Fibroblast of pulmonary artery (primary cell): ENCODE measurements at places on chromosomes 1 and 21.

DNA sequence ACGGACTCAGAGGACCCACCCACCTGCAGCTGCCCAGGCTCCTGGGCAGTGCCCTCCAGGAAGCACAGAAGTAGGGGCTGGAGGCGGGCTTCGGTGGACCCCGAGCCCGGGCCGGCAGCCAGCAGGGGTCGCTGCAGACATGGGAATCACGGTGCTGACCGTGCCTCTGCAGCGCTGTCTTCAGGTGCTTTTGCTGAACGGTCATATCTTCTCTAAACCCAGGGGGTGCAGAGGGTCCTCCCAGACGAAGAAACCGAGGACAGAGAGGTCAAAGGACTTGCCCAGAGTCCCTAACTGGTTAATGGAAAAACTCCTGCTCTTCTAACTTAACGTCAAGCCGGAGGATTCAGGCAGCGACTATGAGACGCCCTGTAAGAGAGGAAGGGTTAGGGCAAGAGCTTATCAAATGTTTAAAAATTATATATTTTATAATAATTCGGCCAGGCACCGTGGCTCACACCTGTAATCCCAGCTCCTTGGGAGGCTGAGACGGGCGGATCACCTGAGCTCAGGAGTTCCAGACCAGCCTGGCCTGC, 21.5 kb upstream of the LEFTY2 start:
- peak; percentile 24 for DNase-seq

DNA sequence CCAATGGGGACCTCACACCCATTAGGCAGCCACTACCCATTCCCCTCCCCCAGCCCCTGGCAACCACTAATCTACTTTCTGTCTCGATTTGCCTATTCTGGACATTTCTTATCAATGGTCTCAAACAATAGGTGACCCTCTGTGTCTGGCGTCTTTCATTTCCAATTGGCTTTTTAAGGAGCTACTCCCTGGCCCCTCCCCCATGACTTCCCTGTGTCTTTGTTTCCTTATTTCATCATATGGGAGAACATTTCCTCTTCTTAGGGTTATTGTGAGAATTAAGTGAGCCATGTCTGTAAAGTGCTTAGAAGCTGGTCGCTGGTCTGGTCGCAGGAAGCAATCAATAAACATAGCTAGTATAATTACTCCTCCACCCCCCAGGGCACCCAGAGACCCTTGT, 80.9 kb downstream of the SPSB1 start:
- DNase-seq, result peak; percentile 64

- no peak for DNase-seq
Measured at GRCh38 chr21:31413698-31414097, 69.6 kb upstream of the TIAM1 start.

- no peak for DNase-seq
Measured at GRCh38 chr1:109897259-109897955, 13.2 kb upstream of the CSF1 start.

GRCh38 chr1:186738926-186739325, 58.7 kb upstream of the PTGS2 start:
- DNase-seq, result no peak

DNA sequence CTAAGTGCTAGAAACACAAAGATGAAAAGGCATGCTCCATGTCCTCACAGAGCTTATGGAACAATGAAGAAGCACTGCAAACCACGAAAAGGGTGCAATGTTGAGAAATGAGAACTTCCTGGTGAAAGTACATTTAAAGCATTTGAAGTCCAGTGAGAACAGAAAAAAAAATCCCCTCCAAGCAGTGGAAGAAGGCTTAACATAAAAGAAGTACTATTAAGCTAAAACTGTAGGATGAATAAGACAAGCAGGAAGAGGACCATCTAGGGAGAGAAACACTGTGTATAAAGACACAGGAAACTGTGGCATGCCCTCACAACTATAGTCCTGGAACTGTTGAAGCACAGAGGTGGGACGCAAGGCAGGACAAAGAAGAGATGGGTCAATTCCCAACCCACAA, 10.0 kb downstream of the TP53BP2 start:
- peak; percentile 71 for DNase-seq

- DNase-seq, result peak; percentile 2
Measured at GRCh38 chr1:236204039-236204438, 61.7 kb downstream of the GPR137B start.

DNA sequence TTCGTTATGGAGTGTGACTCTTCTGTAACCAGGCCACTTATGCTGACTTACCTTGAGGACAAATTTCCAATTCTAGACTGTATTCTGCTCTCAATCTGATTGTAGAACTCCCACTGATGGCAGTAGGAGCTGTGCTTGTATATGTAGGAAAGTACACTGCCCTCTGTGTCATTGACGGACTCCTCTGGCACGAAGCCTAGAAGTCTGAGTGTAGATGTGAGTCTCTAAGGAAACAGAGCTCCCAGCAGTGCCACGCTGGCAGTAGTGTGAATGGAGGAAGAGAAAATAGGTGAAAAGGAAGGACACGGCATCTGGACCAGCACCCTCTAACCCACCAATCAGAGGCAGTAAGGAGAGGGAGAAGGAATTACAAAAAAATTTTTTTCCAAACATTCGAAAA, 130.4 kb upstream of the ADGRL2 start:
- DNase-seq, result peak; percentile 97

- DNase-seq, result no peak
Measured at GRCh38 chr1:161068306-161069234, 1.1 kb downstream of the ARHGAP30 start.

- DNase-seq, result no peak
Measured at GRCh38 chr1:1309251-1310108, 1.1 kb downstream of the PUSL1 start.

GRCh38 chr1:167532375-167532774, 14.0 kb upstream of the CD247 start:
- DNase-seq, result peak; percentile 20

DNA sequence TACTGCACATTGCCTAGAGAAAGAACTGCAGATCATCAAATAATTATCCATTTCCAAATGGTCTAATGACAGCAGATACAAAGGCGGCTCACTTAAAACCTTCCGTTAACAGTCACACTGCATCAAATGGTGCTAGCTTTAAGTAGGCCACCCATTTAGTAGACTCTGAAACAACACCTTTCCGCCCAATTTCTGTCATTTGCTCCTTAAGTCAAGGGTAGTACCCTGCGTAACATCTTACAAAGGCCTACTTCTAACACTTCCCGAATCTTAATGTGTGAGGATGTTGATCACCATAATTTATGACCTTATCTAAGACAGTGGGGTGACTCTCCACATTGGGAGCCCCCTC, 692 bp upstream of the RALGPS2 start:
- no peak for DNase-seq

- no peak for DNase-seq
Measured at GRCh38 chr1:44568128-44568900, 106.0 kb downstream of the TMEM53 start.

GRCh38 chr1:193431265-193431977, 245.0 kb upstream of the B3GALT2 start:
- peak; percentile 23 for DNase-seq

- DNase-seq, result no peak
Measured at GRCh38 chr1:189513091-189513490, 964.6 kb downstream of the BRINP3 start.

- DNase-seq, result no peak
Measured at GRCh38 chr1:174289644-174290310, 130.5 kb downstream of the RABGAP1L start.

GRCh38 chr1:164770131-164770529, 211.1 kb downstream of the PBX1 start:
- DNase-seq, result no peak

DNA sequence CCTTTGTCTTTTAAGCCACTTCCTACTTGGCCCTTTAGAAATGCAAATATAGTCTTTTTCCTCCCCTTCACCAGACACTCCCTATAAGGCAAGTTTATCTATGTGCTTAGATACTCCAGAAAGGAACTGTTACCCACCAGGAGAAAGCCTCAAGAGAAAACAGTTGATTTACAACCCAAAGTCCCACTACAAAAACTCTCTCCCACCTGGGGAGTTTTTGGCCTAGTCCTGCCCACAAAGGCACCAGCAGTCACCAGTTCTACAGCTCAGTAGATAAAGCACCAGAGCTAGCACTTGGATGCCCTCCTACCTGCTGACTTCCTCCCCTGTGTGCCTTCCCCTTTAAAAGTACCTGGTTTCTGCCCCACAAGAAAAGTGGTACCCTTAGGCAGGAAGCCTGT, 27.7 kb upstream of the HAO2 start:
- no peak for DNase-seq

GRCh38 chr1:225981714-225982113, 17.4 kb downstream of the SDE2 start:
- DNase-seq, result no peak

DNA sequence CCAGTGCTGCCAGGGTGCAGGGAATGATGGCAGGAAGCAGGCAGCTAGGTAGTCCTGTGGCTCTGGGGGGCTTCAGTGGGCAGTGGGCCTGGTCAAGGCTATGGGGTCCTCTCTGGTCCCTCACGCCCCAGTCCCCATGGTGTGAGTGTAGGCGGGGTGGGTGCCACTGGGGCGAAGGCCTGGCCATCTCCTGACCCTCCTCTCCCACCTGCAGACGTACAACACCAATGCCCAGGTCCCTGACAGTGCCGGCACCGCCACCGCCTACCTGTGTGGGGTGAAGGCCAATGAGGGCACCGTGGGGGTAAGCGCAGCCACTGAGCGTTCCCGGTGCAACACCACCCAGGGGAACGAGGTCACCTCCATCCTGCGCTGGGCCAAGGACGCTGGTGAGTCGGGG, 53.7 kb downstream of the ALPL start:
- no peak for DNase-seq

DNA sequence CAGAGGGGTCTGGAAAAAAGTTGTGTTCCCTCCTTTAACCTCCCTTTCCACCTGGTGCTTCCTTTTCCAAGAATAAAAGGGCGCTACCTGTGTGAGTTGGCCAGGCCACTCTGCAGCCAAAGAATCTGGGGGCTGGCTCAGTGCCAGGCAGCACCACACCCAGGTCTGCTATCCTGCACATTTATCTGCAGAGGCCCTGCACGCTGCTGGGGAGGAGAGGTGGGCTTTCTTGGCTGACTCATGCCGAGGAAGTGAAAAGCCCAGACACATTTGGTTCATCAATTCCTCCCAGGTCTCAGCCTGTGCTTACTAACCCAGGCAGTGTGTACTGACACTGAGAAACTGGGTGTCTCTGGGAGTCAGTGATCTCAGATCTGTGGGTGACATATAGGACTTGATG, 79.8 kb upstream of the F3 start:
- no peak for DNase-seq

DNA sequence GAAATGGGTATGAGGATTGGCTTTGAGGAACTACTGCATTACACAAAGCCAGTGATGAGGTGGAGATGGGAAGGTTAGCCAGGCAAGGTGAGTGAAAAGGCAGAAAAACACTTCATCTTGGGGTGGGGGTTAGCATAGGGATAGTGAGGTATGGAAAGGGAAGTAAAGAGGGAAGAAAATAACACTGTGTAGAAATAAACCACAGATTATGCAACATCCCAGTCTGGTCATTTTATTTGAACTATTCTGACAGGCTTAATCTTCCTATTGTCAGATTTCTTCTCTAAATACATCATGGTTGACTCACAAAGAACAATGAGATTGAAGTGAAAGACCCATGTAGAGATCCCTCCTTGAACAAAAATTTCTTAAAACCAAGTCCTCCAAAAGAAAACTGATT, 640.2 kb downstream of the PTPRC start:
- DNase-seq, result peak; percentile 76

GRCh38 chr21:31520561-31521098, 138.9 kb upstream of the SOD1 start:
- DNase-seq, result no peak

GRCh38 chr1:228315945-228316588, 90.6 kb downstream of the TRIM11 start:
- no peak for DNase-seq

- no peak for DNase-seq
Measured at GRCh38 chr1:27883536-27883935, 11.2 kb downstream of the THEMIS2 start.

DNA sequence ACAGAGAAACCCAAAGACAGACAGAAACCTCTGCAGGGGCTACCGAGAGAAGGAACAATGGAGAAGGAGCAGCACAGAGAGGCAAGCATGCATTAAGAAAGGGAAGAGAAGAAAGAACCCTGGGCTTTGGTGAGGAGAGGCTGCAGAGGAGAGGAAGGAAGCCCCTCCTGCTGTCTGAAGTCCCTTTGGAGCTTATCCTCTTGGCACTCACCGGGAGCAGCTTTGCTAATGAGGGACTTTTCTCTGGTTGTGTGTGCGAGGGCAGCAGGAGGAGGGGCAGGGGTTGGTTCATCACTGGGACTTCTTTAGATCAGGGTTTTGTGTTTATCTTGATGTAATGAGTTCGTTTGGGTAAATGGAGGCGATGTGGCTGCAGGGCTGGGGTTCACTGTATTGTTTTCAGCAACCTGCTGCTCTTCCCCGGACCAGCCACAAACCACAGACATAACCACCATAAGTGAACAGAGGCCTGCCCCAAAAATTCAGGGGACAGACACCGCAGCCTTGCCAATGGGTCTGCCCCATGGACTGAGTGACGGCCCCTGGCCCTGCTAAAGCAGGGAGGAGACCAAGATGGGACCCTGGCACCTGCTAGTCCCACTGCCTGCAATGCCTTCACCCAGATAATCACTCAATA, 100.6 kb downstream of the KCND3 start:
- DNase-seq, result no peak

GRCh38 chr1:19122668-19123067, 87.4 kb downstream of the UBR4 start:
- peak; percentile 6 for DNase-seq

DNA sequence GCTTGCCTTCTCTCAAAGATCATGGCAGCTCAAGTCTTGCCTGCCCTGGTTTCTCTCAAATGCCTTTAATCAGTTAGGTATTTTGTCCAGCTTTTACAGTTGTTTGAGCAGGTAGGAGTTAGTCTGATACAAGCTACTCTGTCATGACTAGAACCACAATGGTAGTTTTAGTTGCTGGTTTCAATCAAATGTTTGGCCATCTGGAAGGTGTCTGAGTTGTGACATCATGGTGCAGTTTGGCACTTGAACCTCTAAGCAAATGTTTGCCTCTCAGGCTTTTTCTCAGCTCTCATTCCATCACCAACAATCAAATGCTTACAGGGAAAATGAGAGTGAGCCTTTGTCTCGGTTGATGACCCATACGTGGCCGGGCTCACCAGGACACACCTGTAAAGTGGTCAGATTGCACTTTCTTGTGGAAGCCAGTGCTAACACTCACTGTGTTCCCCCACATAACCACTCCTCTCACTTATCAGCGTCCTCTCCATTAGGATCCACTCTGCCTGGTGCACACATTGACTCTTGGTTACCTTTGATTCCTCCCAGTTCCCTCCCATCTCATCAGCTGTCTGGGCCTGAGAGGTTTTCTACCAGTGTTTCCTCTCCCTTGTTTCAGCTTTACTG, 67.5 kb downstream of the CCDC185 start:
- no peak for DNase-seq
